ENCODE measurements at places on chromosomes 5 and 9.
A peak's percentile ranks its signal among the peaks of the same experiment; 100 is the strongest.

GRCh38 chr5:2894736-2895135 lies 143.3 kb upstream of the IRX2 start:
- DNase-seq = no peak

DNA sequence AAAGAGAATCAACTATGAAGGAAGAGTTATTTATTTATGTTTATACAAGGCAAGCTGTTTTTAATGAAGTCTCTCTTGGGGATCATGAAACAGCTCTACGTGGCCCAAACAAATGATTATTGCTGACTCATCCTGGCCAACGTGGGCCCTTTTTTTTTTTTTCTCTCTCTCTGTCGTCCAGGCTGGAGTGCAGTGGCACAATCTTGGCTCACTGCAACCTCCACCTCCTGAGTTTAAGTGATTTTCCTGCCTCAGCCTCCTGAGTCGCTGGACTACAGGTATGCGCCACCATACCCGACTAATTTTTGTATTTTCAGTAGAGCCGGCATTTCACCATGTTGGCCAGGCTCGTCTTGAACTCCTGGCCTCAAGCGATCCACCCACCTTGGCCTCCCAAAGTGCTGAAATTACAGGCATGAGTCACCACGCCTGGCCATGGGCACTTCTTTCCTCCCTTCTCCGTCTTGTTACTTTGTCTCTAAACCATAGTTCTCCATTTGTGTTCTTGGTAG lies 98.3 kb downstream of the BASP1 start:
- peak; percentile 56 for DNase-seq

- no peak for DNase-seq
These were observed 13.1 kb downstream of the ZNF608 start for GRCh38 chr5:124733329-124733650.

GRCh38 chr9:114000671-114001409 lies 77.3 kb downstream of the AMBP start:
- no peak for DNase-seq

DNA sequence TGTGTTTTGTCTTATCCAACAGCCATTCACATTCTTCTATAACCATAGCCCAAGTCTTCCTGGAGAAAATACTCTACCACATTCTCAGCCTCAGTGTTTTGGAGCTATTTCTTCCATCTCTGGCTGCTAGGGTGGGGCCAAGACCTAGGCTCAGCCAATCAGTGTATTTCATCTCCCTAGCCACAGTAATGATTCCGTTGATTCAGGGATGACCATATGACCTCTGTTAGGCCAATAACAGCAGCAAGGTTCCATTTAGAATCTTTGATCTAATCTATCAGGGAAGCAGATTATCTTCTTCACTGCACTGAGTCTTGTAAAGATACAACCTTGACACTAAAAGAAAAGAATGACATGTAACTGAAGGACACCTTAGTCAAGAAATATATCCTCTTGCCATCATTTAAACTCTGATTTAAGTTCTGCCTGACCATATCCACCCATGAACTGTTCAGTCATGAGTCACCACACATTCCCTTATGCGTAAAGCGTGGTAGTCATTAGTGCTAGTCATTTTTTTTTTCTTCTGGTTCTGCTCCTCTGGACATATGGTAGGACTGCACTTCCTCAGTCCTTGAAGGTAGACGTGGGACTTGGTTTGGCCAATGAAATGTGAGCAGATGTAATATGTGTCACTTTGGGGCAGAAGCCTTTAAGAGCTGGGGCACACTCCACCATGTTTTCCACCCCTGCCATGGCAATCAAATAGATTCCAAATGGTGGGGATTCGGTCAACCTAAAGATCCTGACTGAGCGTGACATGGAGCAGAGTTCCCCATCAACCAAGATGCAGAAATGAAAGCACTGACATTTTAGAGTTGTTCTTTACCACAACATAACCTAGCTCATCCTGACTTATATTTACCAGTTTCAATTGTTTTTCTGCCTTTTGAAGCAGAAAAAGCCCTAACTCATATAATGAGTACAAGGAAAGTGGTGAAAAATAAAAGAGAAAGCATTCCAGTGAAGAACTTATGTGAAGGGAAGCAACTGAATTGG lies 12.7 kb upstream of the PRELID2 start:
- peak; percentile 87 for DNase-seq

DNA sequence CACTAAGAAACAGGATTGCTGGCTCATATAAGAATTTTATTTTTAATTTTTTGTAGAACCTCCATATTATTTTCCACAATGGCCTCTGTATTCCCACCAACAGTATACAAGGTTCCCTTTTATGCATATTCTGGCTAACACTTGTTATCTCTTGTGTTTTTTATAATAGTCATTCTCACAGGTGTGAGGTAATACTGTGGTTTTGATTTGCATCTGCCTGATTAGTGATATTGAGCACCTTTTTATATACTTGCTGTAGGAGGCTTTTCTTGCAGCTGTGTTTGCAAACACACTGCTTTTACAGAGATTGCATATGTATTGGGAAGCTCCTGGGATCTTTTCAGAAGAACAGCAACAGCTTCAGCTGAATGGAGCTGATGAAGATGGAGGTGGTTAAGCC lies 164.8 kb downstream of the DEPDC1B start:
- no peak for DNase-seq

GRCh38 chr5:20574576-20574975 lies 586.6 kb upstream of the CDH18 start:
- no peak for DNase-seq

GRCh38 chr5:82820961-82821845 lies 256.0 kb downstream of the TMEM167A start:
- no peak for DNase-seq

DNA sequence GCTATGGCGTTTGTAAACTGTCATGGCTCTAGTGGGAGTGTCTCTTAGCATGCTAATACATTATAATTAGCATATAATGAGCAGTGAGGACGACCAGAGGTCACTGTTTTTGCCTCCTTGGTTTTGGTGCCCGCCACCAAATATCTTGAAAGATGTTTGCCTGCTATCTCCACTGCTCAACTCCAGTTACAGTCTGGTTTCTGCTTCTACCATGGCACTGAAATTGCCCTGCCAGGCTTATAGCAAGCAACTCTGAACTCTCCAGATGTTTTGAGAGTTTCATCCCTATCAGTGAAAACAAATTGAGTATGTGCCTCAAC lies 122.1 kb upstream of the SPRY4 start:
- no peak for DNase-seq

DNA sequence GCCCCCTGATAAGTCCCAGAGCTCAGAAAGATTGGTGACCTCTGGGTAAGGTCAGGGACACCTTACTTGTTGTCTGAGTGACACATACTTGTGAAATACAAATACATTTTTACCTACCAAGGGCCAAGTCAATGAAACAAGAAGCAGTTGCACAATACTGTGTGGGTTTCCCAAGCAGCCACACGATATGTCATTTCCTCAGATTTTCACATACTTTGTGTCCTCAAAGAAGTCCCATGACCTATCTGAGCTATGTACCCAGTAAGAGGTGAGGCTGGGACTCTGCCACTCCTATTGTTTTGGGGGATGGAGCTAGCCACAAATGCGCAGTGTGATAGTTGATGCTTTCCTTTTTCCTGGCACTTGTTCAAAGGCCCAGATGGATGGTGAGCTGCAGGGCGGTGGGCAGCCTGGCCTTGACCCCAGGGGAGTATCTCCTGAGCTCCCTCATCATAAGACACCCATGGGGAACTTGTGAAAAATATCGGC lies 4.8 kb upstream of the SLC25A51 start:
- peak; percentile 32 for DNase-seq

GRCh38 chr9:31776471-31776870 lies 608.0 kb upstream of the ACO1 start:
- no peak for DNase-seq

- no peak for DNase-seq
These were observed 61.1 kb downstream of the PTCH1 start for GRCh38 chr9:95455714-95456113.

DNA sequence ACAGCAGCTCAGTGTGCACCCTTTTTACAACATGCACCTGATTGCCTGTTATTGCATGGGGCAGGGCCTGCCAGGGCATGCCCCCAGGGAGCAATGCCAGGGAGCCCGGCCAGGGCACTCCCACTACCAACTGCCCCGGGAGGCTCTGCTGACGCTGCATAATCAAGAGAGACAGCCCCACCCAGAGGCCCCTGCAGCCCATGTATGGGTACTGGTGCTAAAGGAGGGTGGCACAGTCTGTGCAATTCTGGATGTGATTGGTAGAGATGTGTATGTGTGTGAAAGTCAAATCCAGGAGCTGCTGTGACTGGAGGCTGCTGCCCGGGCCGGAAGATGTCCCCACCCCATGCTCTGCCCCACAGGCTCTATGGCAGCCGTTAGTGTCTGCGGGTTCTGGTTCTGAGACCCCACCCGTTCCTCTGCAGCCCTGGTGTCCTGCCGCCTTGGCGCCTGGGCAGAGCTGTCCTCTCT lies 3.9 kb upstream of the NEURL1B start:
- peak; percentile 42 for DNase-seq

GRCh38 chr5:151171529-151171928 lies 13.9 kb upstream of the ANXA6 start:
- DNase-seq = no peak

- no peak for DNase-seq
These were observed 189.0 kb upstream of the PPP1R26 start for GRCh38 chr9:135290566-135290965.

- peak; percentile 18 for DNase-seq
These were observed at the start of gene PAEP for GRCh38 chr9:135561391-135562234. Gene PAEP (plus strand): TSS chr9:135561756.
